ENCODE measurements at places on chromosomes 1 and 21.

- DNase-seq: peak; percentile 68
Measured at GRCh38 chr1:59272507-59272906, 24.4 kb upstream of the FGGY start.

DNA sequence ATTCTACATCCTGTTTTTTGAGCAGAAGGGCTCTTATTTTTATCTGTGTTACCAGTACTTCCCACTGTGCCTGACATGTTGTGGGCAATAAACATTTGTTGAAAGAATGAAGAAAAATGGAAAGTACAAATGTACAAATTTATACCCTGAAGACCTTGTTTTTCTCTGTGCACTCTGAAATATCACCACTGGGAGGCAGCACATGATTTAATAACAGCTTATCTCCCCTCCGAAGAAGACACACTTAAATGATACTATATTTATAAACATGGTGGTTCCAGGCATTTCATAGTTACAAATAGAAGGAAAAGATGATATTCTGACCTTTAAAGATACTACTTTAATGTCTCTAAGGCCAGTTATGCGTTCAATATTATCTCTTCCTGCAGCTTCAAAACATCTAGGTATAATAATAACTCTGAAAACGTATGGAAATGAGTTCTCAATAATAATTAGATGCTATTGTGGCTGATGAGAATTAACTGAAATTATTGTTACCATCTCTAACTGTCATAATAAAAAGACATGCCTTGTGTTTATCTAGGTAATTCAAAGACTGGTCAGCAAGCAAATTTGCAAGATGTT, 12.8 kb downstream of the DYNLT5 start:
- DNase-seq: peak; percentile 65

DNA sequence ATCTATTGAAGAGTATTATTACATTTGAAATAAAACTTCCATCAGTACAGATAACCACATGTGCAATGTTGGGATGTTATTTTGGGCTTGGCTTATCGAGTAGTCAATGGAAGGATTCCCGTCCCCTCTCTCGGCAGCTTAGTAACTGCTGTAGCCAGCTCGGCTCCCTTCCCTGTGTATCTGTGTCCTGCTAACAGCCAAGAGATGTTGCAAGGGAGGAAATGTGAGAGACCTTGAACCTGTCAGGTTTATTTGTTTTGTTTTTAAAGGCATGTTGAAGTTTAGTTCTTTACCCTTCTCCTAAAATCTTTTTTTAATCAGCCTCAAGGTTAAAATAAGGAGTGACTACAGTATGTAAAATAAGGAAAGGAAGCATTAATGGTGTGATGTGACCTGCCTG, 13.6 kb upstream of the TARS2 start:
- DNase-seq: no peak

DNA sequence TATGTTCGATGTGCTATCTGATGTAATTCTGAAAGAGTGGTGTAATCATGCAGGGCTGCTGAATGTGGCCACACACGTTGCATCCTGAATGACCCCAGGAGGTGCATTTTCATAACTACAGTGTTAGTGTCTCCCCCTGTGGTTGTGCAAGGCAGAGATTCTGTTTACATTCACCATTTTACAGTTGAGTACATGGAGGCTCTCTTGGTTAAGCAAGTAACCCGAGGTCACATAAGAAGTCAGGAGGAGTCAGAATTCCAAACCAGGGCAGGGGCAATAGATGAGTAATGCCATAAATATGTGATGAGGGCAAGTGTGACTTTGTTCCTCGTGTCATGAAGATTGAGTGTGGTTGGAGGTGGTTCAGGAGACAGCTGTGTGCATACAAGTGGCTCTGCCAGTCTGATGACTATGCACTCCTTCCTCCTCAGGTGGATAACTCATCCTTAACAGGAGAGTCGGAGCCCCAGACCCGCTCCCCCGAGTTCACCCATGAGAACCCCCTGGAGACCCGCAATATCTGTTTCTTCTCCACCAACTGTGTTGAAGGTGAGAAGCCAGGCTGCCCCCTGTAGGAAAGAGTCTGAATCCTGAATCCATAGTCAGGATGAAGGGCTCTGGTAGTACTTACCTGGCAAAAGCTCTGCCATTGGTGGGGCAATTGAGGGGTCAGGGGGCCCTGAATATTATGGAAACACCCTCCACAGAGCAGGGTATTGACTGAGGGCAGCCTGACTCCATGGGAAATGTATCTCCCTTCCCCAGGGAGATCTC, 9.3 kb downstream of the ATP1A2 start:
- peak; percentile 90 for DNase-seq

GRCh38 chr1:224683936-224684335, 67.8 kb downstream of the CNIH3 start:
- DNase-seq: no peak

DNA sequence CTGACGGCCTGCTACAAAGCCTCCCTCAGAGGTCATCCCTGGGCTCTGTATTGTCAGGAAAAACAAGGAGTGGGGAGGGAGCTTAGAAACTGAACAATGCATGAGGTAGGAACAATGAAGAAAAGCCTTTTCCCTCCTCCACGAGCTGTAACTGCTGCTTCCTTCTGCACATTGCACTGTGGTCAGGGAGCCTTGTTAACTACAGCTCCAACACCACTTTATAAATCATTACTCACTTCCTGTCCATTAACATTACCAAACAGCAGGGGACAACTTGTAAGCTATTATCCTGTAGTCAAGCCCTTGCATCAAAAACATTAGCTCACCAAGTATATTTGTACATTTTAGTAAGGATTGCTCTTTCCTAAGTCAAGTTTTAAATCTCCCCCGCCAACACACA, 336.0 kb upstream of the NR5A2 start:
- peak; percentile 81 for DNase-seq

- DNase-seq: peak; percentile 55
Measured at GRCh38 chr1:59827055-59827643, 12.4 kb downstream of the HOOK1 start.

- no peak for DNase-seq
Measured at GRCh38 chr1:54490361-54491248, 57.4 kb upstream of the ACOT11 start.

GRCh38 chr1:200714504-200715187, 24.0 kb upstream of the CAMSAP2 start:
- DNase-seq: no peak

GRCh38 chr21:31530897-31531705, 128.4 kb upstream of the SOD1 start:
- peak; percentile 27 for DNase-seq

GRCh38 chr1:61341426-61341825, 259.1 kb downstream of the NFIA start:
- no peak for DNase-seq

DNA sequence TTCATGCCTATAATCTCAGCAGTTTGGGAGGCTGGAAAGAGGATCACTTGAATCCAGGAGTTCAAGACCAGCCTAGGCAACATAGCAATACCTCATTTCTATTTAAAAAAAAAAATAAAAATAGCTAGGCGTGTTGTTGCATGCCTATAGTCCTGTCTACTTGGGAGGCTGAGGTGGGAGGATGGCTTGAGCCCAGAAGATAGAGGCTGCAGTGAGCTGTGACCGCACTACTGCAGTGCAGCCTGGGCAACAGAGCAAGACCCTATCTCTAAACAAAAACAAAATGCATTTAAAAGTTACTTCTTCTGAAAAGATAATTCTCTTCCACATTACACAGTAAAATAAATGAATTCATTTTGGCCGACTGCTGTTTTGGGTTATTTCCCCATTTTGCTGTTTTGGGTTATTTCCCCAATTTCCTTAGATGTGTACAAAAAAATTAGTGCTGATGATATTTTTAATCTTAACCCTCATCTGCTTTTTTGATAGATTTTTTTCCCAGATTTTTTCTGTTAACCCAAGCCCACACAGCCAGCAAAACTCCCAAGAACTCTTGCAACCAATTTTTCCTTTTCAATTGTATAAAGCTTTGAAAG, 23.0 kb upstream of the SAMSN1 start:
- no peak for DNase-seq
